ENCODE measurements at places on chromosomes 11 and 22. TPM values are rescaled to one million over a fixed set of nuclear protein-coding genes. Genes with fewer than 3 reads are reported as not detected.

- no peak for DNase-seq
These were observed 41.7 kb upstream of the SC5D start for GRCh38 chr11:121250843-121251242.

GRCh38 chr11:30991376-30991775, 378.2 kb downstream of the DCDC1 start:
- DNase-seq: no peak

RAG1 gene
- total RNA-seq: not detected

GRK3 gene
- total RNA-seq: 4.2 TPM

DNA sequence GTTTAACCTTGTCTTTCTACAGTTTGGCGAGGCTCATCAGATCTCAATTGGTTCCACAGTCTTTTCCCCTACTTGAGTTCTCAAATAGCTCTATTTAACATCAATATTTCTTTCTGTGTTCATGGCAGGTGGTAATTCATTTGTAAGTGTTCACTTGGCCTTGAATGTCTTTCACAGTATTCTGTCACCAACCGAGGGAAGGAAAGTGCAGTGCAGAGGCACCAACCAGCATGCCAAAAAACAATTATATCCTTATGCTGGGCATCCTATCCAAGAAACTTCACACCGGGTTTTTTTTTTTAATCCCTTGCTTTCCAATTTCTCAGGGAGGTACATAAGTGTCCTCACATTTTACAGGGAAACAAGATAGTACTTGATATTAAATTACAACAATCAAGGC, 55.0 kb upstream of the ZC3H12C start:
- no peak for DNase-seq

DNA sequence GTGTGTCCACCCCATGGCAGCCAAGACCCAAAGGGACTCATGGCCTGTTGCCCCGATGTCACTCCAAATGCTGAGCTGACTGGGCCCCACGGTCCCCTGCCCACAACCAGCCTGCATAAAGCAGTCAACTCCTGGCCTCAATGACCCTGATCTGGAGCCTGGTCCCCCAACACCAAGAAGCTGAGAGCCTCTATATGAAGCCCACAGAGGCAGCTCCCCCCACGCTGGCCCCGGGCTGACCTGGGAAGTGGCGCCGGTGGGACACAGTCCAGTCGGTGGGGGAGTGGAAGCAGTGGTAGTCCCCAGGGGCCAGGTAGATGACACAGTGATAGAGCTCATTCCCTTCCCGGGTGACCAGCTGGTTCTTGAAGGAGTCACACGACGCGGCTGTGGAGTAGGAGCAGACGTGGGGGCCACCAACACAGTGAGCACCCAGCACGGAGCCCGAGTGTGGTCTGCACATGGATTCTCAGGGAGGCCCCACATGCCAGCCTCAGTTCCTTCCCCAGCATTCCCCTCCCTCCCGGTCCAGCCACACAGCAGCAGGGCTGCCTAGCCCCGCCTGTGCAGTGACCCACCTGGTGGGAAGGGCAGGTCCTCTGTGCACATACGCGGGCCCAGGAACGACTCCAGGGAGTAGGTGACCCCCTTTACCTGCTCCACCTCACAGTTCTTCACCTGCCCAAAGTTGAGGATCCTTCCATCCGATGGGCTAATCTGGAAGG, 41.1 kb downstream of the PISD start:
- DNase-seq: no peak

DNA sequence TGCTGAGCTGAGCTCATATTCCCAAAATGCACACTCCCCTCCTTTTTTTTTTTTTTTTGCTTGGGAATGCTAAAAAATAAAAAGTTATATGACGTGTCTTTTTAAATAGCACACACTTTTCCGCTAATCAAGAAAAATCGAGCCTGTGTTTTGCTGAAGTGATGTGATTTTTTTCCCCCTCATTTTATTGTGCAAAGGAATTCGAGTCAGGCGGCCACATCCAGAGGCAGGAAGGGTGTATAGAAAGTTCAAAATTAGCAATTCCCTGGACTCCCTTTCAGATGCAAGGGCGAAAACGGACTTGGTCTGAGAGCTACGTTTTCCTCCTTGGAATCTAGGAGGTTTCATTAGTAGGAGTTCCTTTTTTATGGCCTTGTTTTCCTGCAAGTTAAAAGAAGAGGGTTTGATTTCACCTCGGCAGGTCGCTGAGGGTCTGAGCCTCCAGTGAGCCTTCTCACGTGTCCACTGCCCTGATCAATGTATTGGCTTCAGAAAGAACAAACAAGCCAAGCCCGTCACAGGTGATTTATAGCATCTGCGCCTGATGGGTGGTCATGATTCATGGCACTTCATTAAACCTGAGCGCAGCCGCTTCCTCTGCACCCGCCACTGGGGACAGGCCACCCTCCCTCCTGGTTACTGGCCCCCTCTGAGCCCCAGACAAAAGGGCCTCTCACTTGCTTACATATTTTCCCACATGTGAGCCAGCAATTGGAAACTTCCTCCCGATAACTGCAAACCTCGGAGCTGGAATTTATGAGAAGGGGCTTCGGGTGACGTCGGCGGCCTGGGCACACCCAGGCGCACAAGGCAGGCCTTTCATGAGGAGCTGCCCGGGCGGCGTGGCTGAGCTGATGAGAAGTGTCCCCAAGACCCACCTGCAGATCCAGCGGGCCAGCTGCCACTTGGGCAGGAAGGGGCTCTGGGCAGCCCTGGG, 64.4 kb upstream of the LINC01488 start:
- no peak for DNase-seq

DNA sequence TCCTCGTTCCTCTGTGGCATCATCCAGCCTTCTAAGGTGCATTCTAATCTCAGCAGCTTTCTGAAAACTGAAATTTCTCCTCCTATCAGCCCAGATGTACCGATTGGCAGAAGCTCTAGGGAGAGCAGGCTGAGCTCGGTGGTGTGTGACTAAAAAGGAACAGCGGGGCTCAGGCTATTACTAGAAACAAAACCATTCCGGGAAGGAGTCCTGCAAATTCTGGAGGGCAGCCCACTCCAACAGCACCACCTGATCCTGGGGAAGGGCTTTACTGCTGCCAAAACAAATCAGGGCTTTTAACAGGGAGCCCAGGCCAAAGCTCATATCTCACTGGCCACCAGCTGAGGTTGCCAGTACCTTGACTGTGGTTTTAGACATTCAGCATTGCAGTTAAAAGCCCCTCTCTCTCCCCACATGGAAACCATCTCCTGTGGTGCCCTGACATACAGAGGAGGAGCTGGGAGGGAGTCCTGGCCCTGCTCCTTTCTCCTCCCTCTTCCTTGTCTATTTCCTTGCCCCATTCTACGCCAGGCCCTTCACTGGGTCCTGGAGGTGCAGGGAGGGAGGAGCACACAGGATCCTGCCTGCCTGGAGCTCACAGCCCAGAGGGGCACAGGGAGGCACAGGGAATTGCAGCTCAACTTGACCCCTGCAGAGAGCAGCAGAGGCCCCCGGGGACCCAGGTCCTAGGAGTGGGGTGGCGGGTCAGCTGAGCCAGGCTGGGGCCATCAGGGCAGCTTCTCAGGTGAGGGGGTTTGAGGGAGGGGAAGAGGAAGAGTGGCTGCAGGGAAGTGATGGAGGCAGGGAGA, 889 bp downstream of the PLAAT4 start:
- DNase-seq: peak; percentile 85

PPP1R14B gene
- total RNA-seq: 212 TPM

DNA sequence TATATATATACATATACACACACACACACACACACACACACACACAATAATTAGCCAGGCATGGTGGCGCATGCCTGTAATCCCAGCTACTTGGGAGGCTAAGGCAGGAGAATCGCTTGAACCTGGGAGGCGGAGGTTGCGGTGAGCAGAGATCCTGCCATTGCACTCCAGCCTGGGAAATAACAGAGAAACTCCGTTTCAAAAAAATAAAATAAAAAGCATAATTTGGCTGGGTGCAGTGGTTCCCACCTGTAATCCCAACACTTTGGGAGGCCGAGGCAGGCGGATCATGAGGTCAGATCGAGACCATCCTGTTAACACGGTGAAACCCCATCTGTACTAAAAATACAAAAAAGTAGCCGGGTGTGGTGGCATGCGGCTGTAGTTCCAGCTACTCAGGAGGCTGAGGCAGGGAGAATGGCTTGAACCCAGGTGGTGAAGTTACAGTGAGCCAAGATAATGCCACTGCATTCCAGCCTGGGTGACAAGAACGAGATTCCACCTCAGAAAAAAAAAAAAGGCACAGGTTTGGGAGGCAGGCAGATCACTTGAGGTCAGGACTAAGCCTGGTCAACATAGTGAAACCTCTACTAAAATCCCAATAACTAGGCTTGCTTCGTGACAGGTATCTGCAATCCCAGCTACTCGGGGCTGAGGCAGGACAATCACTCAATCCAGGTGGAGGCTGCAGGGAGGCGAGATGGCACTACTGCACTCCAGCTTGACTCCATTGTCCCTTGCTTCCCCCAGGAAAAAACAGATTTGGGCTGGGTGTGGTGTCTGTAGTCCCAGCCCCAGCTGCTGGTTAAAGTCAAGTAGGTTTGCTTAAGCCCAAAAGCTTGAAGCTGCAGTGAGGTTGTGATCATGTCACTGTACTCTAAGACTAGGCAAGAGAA, 11.8 kb upstream of the WDR74 start:
- DNase-seq: no peak

GRCh38 chr22:32754413-32755041, 47.0 kb upstream of the TIMP3 start:
- no peak for DNase-seq

ACR gene
- 0.65 TPM for total RNA-seq

DNA sequence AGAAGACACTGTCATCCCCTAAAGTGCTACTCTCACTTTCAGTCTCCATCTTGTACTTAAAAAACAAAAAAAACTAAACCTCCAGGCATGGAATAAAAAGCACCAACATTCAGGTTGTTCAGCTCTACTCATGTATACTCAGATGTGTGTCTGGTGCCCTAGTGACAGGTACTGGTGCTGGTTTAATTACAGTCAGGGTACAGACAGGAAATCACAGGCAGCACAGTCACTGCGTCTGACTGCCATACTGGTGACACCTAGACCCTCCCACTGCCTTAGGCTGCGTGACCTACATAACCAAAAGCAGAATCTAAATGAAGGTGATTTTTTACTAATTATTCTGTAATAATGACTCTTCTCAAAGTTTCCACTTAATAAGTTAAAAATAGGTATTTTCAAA, at the start of gene ARHGAP32:
ARHGAP32 (minus strand) TSS at position 176 of the 400 bp plus-strand sequence; CDS start at position 49, 127 bp downstream.
- no peak for DNase-seq

ZNF70 gene
- 0.63 TPM for total RNA-seq

DNA sequence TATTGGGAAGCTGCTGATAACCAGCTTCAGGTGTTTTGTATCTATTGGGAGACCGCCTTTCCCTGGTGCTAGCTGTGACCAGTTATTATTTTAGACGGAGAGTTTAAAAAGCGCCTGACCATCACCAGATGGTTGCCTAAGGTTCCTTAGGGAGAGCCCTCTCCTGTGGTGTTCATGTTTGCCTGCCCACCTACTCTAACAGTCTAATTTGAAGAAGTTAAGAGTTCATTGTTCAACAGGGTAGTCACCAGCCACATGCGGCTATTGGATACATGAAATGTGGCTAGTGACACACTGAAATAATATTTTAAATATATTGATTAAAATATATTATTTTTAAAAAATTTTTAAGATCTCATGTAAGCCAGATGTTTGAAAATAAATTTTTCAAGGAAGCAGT, 71.3 kb upstream of the SLN start:
- no peak for DNase-seq

DERL3 gene
- 0.42 TPM for total RNA-seq

- DNase-seq: no peak
These were observed 857.2 kb upstream of the TENM4 start for GRCh38 chr11:80297858-80298632.

SLC29A2 gene
- 1.8 TPM for total RNA-seq
